ENCODE measurements at places on chromosomes 3 and 15.

DNA sequence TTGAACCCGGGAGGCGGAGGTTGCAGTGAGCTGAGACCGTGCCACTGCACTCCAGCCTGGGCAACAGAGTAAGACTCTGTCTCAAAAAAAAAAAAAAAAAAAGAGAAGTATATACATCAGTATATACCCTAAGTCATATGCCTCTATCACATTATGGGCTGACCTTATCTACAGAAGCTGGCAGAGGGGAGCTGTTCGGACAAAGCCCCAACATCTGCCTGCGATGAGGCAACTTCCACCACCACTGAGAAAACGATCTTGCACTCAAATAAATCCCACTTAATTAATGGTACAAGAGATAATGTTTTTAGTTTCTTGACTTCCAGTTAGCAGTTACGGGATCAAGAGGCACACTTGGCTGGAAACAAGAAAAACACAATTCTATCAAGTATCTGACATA, 2.2 kb downstream of the GLT8D1 start:
- DNase-seq: no peak

DNA sequence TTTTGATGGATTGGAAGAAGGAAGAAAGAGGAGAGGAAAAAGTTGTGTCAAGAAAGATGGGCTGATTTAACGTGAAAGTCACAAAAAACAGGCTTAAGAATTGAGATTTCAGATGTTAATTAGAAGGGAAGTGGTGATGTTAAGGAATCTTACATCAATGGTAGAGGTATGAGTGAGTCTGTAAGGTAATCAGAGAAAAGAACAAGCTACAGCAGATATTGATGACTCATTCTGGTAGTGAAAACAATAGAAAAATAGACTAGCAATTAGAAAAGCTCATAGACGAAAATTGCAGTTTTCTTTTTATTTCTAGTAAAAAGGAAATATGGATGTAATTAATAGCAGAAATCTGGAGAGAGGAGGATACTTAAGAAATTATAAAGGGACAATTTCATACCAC, 559.6 kb downstream of the MCTP2 start:
- DNase-seq: no peak

- peak; percentile 45 for DNase-seq
Observed at GRCh38 chr3:11624161-11624560, 19.6 kb downstream of the VGLL4 start.

GRCh38 chr3:61789861-61790260, 228.5 kb downstream of the PTPRG start:
- no peak for DNase-seq

DNA sequence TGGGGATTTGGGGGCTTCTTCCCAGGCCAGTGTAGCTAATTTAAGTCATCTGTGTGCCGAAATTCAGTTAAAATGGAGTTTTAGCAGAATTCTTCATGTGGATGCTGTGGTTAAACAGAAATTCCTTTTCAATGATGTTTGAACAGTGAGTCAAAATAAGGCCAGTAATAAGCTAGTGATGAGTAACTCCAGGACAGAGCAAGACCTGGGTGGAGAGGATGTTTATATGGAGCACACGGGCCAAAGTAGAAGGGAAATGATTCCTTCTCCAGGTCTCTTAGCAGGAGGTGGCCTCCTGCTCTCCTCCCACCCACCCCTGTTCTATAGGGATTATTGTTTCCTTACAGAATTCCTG, 31.9 kb upstream of the UACA start:
- DNase-seq: no peak

- no peak for DNase-seq
Observed at GRCh38 chr15:99592145-99592791, 26.5 kb downstream of the MEF2A start.

GRCh38 chr3:21509731-21510470, 241.1 kb downstream of the ZNF385D start:
- no peak for DNase-seq

DNA sequence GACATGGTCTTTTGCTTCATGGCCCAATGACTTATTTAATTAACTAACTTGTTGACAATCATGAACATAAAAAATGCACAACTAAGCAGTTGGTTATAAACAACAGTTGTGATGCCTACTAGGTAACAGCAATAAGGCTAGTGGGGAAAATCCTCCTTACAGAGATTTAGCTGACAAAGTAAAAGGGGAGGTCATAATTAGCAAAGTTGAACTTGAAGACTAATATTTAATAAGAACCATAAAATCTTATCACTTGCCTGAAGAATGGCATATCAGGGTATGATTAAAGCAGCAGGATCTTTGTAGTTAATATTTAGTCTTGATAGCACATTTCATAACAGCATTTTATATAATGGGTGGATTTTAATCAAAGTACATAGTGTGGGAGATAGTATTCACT, 84.2 kb downstream of the MME start:
- DNase-seq: no peak

- no peak for DNase-seq
Observed at GRCh38 chr15:57259568-57260040, 116.7 kb upstream of the CGNL1 start.

DNA sequence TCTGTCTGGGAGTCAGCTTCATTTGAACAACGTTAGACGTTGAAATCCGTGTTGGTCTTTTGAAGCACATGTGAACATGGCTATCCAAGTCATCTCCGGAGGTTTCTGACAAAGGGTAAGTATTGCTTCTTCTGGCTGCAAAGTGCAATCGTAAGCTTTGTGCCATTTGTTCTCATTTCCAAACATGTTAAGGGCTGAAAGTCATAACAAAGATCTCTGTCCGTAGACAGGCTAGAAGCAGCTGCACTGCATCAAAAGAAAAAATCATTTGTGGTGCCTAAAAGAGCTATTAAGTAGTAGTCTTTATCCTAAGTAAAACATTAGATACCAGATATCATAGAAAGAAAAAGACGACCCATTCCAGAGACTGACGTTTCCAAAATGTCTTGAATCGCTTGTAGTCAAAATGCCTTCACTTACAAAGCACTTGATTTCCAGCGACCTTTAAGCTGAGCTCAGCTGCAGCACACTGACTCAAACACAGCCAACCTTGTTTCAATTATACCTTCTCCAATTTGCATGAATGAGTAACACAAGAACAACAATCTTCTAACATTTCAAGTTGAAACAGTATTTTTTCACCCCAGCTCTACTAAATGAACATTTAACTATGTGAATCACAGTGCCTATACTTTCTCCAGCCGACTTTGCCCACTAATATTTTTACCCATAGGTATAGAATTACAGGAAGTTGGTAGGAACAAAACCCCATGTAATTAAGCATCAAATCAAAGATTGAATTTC, 76.6 kb downstream of the NEDD4 start:
- DNase-seq: no peak

DNA sequence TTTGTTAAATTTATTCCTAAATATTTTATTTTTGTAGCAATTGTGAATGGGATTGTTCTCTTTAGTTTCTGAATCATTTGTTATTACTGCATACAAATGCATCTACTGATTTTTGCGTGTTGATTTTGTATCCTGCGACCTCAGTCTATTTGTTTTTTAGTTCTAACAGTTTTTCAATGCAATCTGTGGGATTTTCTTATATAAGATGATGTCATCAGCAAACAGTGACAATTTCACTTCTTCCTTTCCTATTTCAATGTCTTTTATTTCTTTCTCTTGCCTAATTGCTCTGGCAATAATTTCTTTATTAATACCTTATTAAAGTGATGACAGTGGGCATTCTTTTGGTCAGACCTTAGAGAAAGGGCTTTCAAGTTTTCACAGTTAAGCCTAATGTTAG, 48.0 kb upstream of the CBLB start:
- no peak for DNase-seq

GRCh38 chr3:26368312-26368711, 254.3 kb upstream of the LRRC3B start:
- no peak for DNase-seq

GRCh38 chr3:11622586-11623550, 20.8 kb downstream of the VGLL4 start:
- DNase-seq: no peak

GRCh38 chr15:76032046-76032445, 19.8 kb upstream of the NRG4 start:
- no peak for DNase-seq

GRCh38 chr3:161413855-161414210, 42.5 kb upstream of the SPTSSB start:
- no peak for DNase-seq

DNA sequence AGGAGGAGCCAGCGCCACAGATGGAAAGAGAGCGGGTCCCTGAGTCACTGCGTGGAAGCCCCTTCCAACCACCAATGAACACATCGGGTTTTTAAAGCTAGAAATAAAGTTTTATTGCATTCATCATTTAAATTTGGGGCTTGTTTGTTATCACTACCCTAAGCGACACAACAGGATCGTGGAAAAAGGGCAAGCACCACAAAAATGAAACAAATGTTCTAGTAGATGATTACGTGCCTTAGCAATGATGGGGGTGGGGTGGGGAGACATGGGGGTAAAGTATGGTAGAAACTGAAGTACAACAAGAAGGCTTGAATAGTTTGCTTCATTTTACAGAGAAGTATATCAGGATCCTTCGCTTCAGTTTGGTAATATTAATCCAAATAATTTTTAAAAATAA, 221.6 kb upstream of the ATP10A start:
- no peak for DNase-seq

DNA sequence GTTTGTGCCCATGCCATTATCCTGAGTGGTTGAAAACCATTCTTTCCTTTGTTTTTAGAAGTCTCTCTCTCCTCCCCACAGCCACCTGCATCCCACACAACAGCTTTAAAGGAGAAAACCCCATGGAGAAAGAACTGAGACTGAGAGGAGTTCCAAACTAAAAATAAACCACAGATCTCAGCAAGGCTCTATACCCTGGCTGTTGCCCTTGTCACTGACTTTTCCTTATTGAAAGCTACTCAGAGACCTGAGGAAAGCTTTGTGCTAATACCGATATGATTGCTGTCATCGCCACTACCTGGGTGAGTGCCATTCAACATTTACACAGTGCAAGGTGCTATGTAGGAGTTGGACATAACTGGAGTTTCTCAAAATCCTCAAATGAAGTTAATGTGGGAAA, 55.5 kb upstream of the RASGRP1 start:
- no peak for DNase-seq

DNA sequence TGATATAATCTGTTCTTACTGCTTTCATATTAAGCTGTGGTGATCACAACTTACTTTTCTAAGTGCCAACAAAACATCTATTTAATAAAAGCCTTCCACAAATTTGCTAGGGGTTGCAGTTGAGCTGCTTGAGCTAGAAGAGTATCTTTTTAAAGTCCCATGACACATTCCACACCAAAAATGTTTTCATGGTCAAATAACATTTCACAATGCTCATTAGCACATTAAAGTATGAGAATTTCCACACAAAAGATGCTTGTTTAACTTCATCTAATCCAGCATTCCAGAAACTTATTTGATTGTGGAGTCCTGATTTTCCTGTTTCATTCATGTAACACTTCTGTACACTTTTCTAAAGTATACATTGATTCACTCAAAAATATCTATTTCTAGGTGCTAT, 876.1 kb upstream of the CFAP20DC start:
- DNase-seq: no peak

DNA sequence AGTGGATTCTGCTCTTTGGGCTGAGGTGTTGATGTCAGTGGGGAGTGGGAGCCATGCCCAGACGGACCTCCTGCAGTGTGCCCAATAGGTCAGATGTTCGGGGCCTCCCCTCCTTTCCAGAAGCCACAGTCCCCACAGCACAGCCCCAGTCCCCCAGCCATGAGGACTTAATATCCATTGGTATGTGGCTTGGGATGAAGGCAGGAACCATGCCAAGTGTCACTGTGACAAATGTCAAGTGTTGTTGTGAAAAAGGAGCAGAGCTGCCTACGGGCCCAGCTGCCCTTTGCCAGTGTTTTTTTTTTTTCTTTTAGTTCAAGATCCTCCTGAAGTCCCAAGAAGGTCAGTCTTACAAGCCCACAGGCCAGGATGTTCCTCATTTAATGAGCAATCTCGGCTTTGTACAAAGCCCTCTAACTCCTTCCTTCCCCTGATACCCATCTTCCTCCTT, 12.2 kb downstream of the SEMA3G start:
- DNase-seq: no peak

GRCh38 chr3:152518346-152518745, 249.6 kb downstream of the MBNL1 start:
- DNase-seq: no peak

- peak; percentile 69 for DNase-seq
Observed at GRCh38 chr3:141441381-141442364, 45.2 kb upstream of the RASA2 start.

- no peak for DNase-seq
Observed at GRCh38 chr3:138941259-138941885, 5.6 kb downstream of the FOXL2 start.

DNA sequence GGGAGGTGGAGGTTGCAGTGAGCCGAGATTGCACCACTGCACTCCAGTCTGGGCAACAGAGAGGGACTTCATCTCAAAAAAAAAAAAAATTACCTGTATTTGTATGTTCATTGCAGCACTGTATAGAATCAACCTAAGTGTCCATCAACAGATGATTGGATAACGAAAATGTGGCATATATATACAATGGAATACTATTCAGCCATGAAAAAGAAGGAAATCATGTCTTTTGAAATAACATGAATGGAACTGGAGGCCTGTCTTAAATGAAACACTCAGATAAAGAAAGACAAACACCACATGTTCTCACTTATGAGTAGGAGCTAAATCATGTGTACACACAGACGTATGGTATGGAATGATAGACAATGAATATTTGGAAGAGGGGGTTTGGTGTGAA, 59.4 kb upstream of the MEF2A start:
- no peak for DNase-seq

GRCh38 chr3:141087076-141087777, 36.1 kb downstream of the SPSB4 start:
- DNase-seq: no peak

GRCh38 chr3:141257961-141258360, 26.3 kb downstream of the PXYLP1 start:
- no peak for DNase-seq

DNA sequence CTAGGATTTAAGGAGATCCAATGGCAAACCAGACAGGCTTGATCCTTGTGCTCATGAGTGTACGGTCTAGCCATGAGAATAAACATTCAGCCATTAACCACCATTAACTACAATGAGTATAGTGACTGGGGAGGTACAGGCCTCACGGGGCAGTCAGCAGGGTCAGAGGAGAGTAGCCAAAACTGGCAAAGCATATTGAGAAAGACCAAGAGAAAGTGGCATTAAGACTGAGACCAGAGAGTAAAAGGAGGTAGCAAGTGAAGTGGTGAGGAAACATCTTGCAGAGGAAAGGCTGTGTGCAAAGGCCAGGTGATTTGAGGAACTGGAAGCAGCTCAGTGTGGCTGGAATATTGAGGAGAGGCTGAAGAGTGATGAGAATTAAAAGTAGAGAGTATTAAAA, 407.2 kb upstream of the LMCD1 start:
- no peak for DNase-seq

All from stimulated activated CD4-positive, alpha-beta T cell treated with anti-CD3 and anti-CD28 coated beads, TNF-alpha, amount 100 ng/mL, for 24 hours (primary cell).